ENCODE measurements at places on chromosomes 3 and 15.

GRCh38 chr3:156997351-156997750, 162.6 kb downstream of the CCNL1 start:
- DNase-seq = no peak

- peak; percentile 45 for DNase-seq
Measured at GRCh38 chr3:195543500-195544229, 540 bp upstream of the PPP1R2 start.

- DNase-seq = no peak
Measured at GRCh38 chr3:45677033-45677446, 12.2 kb upstream of the SACM1L start.

DNA sequence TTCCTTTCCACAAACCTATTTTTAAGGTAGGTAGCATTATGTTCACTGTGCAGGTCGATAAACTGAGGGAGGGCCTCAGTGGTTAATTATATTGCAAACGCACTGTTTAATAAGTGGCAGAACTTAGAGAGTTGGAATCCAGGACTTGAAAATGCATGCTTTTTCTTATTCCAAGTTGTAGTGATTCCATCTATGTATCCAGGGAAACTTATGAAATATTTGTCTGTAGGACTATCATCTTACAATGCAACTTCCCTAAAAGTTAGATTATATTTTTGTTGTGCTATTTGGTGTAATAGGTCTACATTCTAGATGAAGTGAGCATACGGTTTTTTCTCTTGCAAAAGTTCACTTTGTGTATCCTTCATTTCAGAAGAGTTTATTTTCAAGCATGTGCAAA, 419.5 kb downstream of the NAALADL2 start:
- no peak for DNase-seq

DNA sequence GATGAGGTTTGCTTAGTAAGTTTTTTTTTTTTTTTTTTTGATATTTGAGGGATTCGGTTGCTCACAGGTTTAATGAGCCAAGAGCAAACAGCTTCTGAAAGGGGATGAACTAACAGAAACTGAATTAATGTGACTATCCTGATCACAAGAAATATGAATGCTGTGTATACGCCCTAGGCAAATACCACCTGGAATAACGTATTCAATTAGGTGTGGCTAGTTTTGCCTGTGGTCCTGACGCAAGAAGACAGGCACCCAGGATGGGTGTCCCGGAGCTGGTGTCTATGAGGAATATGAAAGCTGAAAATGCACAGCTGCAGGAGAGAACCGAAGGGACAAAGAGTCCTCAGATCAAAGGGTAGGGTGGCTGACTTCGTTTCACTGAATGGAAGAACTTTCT, 14.6 kb downstream of the LSG1 start:
- no peak for DNase-seq

DNA sequence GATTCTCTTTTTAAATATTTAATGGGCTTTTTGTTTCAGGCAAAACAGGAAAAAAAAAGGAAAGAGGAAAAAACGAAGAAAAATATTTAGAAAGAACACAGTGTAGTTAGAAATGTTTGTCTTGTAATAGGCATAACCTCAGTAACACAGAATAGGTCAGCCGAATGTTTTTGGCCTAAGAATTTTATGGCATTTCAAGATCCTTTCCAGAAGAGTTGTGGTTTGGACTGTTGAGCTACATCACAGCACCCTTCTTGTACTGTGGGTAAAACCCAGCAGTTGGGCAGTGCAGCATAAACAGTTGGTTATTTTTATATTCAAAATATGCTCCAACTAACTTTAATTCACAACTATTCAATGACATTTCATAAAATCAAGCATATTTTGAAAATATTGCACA, 474.4 kb upstream of the AGTR1 start:
- no peak for DNase-seq

DNA sequence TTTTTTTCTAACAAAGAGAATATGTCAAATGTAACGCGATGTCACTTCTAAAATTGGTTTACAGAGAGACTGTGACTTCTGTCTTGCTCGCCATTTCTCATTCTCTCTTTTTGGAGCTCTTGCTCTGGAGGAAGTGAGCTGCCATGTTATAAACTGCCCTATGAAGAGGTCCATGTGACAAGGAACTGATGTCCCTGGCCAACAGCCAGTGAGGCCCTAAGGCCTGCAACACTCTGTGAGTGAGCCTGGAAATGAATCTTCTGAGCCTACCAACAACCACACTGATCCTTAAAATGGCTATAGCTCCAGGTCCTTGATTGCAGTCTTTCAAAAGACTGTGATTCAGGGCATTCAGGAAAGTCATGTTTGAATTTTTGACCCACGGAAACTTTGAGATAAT, 49.9 kb downstream of the NMD3 start:
- DNase-seq = no peak

DNA sequence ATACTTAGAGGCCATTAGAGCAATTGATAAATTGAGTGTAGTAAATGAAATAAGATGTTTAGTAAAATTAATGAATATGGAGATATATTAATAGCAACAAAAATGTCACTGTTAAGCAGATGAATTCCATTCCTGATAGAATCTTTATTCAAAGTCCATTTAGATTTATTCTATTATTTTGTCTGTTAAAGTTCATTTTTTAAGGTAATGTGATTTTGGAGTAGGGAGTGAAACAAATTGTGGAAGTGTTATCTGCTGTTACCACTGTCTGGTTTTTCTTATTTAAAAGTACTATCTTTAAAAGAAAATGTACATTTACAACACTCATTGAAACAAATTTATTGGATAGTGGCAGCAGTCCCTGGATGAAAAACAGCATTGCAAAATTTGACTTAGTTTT, 70.4 kb downstream of the PPM1L start:
- no peak for DNase-seq

DNA sequence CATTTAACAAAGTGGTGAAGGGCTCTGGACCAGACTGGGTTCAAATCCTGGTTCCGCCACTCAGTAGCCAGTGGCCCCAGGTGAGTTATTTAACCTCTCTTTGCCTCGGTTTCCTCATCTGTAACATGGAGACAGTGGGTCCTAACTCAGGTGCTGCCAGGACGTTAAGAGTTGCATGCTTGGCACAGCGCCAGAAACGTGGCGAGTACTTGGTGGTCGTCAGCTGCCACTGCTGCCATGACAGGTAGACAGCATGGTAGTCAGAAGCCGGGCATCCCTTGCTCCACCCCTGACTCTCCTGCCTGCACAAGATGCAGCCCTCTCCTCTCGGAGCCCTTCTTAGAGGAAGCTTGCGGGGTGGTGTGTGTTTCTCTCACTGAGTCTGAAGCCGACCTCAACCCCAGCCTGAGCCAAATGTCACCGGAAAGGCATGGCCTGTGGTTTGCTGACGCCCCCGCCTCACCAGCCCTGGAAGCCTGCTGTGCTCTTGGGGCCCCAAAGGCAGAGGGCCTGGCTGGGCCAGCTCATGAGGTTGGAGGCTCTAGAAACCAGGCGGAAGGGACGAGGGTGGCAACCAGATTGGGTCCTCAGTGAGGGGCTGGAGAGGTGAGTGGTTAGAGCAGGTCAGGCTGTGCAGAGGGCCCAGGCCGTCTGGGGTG, 160.8 kb upstream of the TLE3 start:
- no peak for DNase-seq

GRCh38 chr3:270688-271087, 74.1 kb downstream of the CHL1 start:
- no peak for DNase-seq

GRCh38 chr3:193078996-193079753, 161.5 kb upstream of the MB21D2 start:
- DNase-seq = no peak

- no peak for DNase-seq
Measured at GRCh38 chr3:182242489-182242942, 530.8 kb downstream of the SOX2 start.

GRCh38 chr3:137134431-137134830, 176.6 kb downstream of the IL20RB start:
- no peak for DNase-seq

GRCh38 chr3:53198256-53198977, 37.4 kb downstream of the PRKCD start:
- DNase-seq = no peak

- DNase-seq = no peak
Measured at GRCh38 chr3:59798372-59799086, 748.7 kb upstream of the CFAP20DC start.

GRCh38 chr3:187533797-187534196, 136.4 kb downstream of the SST start:
- DNase-seq = no peak

- DNase-seq = no peak
Measured at GRCh38 chr3:123667784-123668183, 82.9 kb upstream of the HACD2 start.

- no peak for DNase-seq
Measured at GRCh38 chr3:65884071-65884470, 154.6 kb downstream of the MAGI1 start.

DNA sequence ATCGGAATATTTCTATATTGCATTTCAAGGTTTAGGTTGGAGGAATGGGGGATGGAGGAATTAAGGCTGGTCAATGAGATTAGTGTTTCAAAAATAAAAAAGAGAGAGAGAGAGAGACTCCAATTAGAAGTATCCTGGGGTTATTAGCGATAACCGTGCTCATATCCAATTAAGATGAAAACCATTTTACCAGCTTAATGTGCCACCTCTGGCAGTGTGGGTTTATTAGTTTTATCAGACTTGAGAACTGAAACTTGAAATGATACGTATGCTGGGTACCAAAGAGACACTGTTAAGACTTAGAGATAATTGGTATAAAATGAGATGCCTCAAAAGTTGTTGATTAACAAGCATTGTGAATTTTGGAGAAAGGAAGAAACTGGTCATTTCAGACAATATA, 251.5 kb upstream of the NR2F2 start:
- DNase-seq = no peak

DNA sequence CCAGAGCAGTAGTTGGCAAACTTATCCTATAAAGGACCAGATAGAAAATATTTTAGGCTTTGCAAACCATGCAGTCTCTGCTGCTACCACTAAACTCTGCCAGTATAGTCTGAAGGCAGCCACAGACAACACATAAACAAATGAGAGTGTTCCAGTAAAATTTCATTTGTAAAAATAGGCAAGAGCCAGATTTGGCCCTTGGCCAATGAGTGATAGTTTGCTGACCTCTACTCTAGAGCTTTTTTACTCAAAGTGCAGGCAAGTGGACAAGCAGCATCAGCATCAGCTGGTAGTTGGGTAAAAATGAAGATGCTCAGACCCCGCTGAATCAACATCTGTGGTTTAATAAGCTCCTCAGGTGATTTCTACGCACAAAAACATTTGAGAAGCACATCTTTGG, 269.8 kb downstream of the NTRK3 start:
- no peak for DNase-seq

- DNase-seq = no peak
Measured at GRCh38 chr3:183826448-183827250, 1.3 kb upstream of the MAP6D1 start.

DNA sequence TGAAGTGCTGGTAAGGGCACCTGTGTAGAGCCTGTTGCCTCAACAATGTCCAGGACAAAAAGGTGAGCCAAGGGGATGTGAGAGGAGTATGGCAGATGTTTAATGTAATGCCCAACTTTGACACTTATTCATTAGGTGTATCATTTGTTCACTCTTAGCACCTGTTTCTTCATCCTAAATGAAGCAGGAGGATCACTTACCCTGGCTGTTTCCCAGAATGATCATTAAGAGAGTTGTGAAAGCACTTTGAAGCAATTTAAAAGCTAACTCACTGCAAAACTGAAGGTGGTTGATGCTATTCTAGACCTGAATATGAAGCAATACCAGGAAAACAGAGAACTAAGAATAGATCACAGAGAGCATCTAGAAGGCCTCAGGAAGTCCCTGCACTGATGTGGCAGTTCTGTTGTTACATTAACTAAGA, 3.4 kb upstream of the HHLA2 start:
- DNase-seq = no peak

DNA sequence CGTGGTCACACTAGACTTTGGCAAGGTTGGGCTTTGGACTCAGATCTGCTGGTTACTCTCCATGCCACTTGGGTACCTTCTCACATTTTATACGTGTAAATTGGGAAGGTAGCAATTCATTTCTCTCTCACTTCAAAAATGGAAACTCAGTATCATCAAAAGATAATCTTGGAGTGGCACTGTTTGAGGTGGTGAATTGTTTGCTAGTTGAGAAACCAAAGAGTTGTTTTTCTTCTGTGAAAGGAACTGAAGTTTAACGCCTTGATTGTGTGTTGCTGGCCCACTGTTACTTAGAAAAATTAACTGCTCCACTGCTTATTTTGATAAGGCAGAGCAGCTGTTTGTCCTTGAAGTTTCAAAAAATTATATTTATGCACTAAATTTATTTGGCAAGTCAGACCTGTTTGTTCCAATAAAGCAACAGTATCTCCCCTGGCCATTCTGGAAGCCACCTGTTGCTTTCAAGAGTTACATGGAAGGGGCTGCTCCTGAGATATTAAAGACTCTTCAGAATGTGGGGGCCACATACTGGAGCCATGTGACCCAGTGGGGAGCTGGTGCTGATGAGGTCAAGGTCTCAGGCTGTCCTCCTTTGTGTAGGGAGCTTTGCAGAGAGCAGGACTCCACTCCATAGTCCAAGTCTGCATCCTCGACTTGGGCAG, 16.2 kb downstream of the PLCL2 start:
- no peak for DNase-seq

DNA sequence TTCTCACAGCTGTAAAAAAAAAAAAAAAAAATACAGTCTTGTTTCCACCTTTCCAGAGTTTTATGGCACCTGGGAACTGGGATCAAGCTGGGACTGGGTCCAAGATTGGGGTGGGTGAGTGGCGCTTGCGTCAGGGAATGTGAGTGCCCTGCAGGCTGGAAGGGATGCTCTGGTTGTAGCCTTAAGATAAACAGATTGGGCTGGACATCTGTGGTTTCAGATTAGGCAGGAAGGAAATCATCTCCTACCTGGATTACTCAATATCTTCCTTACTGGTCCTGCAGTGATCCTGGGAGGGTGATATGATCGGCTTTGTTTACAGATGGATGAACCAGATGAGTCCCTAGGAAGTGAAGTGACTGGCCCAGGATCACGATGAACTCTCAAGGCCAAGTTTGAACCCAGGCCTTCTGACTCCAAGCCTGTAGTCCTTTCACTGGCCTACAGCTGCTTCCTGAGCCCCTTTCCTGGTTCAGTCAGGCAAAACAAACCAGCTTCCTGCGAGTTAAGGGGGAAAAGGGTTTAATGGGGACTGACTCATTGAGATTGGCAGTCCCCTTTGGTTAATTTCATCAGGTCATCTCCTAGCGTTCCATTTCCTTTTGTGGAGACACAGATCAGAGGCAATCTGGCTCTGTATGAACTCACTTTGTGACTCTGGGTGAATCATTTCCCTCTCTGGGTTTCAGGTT, 179.8 kb downstream of the THSD4 start:
- no peak for DNase-seq

Measured in left hindlimb (tissue), 1 donor.